ENCODE measurements at places on chromosomes 3 and 15. TPM values are rescaled to one million over a fixed set of nuclear protein-coding genes. Genes with fewer than 3 reads are reported as not detected.

DNA sequence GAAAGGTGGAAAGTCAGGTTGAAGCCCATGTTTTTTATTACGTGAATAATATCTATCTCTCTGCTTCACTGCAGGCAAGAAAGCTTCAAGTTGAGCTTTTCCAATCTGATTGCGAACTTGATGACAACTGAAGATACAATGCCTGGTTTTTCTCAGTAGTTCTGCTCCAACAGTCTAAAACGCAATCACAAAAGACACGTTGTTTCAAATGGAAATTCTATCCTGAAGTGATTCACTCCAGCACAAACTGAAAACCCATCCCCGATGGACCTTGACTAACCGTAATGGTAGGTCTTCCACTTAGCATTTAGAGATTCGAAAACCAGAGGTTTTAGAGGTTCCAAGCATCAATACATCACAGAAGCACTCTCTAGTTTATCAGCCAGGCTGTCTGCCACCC, 10.6 kb downstream of the B4GALT4 start:
- no peak for DNase-seq

GRCh38 chr3:72593881-72594397, 254.3 kb downstream of the SHQ1 start:
- no peak for DNase-seq

DNA sequence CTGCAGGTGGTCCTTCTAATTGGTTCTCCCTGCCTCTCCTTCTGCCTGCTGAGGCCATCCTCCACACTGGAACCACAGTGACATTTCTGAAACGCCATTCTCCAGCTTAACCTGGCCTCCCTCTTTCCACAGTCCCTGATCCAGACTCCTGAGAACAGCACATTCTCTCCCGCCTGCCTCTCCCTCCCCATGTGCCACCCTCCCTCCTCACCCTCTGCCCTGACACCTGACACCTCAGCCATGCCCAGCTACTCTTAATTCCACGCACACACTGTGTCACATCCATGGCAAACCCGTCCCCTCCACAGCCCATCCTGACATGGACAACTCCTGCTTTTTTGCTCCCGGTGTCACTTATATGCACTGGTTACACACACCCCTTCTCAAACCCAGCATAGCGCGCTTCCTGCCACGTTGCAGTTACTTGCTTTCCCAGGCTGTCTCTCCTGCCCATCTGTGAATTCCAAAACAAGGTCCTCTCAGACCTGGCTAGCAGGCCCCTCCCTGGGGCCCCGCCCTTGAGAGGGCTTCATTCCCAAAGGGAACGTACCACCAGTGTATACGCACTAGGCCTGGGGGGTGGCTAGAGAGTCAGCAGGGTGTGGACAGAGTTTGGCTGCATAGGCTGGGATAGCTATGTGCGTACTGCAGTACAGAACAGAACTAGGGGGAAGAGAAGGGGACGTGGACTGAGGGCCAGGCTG, 92.7 kb upstream of the BLM start:
- no peak for DNase-seq

GRCh38 chr3:49500732-49501609, 30.9 kb downstream of the DAG1 start:
- DNase-seq, result peak; percentile 94

- DNase-seq, result no peak
These were observed 15.3 kb downstream of the TTC21A start for GRCh38 chr3:39122813-39123212.

AGBL1 gene
- not detected for total RNA-seq

PYGO1 gene
- 18.0 TPM for total RNA-seq

GRCh38 chr3:114962189-114962588, 184.9 kb downstream of the ZBTB20 start:
- DNase-seq, result no peak

CCR5 gene
- not detected for total RNA-seq

- peak; percentile 90 for DNase-seq
These were observed 680 bp downstream of the SMARCC1 start for GRCh38 chr3:47780741-47781684.

DNA sequence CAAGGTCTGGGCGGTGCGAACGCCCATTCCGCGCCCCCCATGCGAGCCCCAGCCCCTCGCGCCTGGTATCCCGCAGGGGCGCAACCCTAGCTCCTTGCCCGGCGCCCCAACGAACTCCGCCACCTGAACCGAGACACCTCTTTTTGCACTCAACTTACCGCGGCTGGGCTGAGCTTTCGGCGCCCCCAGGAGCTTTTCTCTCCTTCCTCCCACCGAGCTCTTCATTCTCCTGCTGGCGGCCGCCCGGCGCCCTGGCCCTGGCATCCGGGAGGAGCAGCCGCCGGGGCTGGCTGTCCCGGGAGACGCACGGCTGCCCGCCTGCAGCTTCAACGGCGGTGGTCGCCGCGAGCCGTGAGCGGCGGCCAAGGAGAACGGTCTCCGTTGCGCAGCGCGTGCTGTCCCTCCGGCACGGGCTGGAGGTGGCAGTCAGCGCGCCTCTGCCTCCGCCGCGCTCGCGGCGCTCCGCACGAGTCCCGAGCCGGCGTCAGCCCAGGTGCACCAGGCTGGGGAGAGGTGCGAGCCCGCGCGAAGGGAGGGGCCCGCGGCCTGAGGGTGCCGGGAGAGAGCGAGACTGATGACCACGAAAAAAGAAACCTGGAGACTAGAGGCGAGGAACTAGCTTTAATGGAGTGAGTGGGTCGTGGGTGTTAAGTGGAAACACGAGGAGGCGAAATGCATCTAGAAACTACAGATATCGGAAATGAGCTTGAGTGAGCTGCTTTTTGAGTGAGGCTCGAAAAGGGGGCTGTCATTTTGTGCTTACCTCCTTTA, 621.5 kb upstream of the ZNF385D start:
- peak; percentile 17 for DNase-seq

GRCh38 chr3:108669208-108669607, 79.7 kb downstream of the DZIP3 start:
- DNase-seq, result no peak

GRCh38 chr15:62445244-62445643, 280.2 kb upstream of the C2CD4B start:
- DNase-seq, result peak; percentile 84

DNA sequence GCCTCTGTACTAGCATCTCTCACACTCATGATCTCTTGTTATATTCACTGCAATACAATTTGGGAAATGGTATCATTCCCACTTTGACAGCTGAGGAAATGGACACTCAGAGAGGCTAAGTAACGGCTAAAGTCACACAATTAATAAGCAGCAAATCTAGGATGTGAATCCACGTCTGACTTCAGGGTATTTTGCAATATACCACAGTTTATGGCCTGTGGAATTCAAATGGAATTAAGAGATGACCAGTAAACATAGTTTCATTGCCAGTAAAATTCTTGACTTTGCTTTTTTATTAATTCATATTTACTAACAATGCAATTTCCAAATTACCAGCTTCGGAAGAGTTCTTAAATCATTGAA, 61.1 kb downstream of the CCNL1 start:
- DNase-seq, result no peak

NLGN1 gene
- 7.7 TPM for total RNA-seq

- DNase-seq, result peak; percentile 95
These were observed 51.8 kb downstream of the RGMA start for GRCh38 chr15:93036951-93037819.

DNA sequence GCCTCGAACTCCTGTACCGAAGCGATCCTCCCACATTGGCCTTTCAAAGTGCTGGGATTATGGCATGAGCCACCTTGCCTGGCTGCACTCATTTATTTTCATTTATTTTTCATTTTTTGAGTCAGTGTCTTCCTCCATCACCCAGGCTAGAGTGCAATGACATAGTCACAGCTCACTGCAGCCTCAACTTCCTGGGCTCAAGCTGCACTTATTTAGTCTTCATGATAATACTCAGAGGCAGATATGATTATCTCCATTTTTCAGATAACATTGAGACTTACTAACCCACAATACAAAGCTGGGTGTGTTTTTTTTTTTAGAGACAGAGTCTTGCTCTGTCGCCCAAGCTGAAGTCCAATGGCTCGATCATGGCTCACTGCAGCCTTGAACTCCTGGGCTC, 10.0 kb downstream of the PRKCI start:
- DNase-seq, result no peak

GRCh38 chr15:25236861-25237155, 202.0 kb downstream of the UBE3A start:
- no peak for DNase-seq

DNA sequence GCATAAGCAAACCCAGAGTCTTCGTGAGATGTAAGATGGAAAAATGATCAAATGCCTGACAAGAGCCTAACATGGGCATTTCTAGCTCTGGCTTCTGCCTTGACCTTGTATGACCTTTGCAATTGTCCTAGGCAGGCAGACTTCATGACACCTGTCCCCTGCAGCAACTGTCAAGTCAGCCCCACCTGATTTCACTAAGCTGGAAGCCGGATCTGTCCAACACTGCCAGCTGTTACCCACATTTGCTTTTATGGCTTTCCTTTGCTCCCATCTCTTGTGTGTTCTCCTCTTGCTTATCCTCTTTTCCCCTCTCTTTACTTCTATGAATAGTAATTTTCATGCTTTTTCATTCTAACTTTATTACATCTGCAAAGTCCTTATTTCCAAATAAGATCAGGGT, 48.5 kb upstream of the TNIK start:
- no peak for DNase-seq

- DNase-seq, result no peak
These were observed 68.8 kb upstream of the ZNF148 start for GRCh38 chr3:125443923-125444322.

GRCh38 chr3:171768281-171768900, 41.9 kb downstream of the PLD1 start:
- no peak for DNase-seq

ITGA11 gene
- total RNA-seq, result 697 TPM

All from osteoblast (primary cell).